CD14-positive monocyte (primary cell): ENCODE measurements at places on chromosomes 7 and 10.

DNA sequence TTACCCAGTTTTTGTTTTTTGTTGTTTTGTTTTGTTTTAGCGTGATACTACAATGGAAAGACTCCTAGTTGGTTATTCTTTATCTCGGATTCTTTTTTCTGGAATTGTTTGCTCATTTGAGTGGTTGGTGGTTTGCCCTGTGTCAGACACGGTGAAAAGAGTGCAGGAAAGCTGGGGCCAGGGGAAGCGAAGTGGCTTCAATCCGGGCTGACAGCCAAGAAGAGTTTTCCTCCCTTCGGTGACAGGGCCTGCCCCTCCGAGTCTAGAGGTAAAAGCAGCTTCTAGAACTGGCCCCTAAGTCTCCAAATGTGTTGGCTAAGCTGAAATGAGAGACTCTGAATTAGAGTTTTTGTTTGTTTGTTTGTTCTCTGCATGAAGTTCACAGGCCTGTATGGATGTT lies 5.7 kb upstream of the AP5Z1 start:
- DNase-seq = no peak

DNA sequence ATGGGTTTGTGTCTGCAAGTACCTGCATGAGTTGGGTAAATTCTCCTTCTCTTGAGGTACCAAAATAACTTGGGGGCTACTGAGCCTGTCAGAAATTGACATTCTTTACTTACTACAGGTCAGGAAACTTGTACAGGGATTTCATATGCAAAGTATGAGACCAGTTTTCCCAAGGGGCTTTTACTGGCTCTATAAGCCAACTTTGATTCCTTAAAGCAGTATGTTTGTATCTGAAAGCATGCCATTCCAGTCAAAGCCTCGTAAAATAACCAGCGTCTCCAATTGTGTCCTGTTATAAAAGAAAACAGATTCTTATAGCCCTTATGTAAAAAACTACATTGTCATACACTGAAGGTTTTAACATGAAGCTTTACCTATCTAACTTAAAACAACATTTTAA lies 90.2 kb downstream of the ZNF467 start:
- DNase-seq = no peak

DNA sequence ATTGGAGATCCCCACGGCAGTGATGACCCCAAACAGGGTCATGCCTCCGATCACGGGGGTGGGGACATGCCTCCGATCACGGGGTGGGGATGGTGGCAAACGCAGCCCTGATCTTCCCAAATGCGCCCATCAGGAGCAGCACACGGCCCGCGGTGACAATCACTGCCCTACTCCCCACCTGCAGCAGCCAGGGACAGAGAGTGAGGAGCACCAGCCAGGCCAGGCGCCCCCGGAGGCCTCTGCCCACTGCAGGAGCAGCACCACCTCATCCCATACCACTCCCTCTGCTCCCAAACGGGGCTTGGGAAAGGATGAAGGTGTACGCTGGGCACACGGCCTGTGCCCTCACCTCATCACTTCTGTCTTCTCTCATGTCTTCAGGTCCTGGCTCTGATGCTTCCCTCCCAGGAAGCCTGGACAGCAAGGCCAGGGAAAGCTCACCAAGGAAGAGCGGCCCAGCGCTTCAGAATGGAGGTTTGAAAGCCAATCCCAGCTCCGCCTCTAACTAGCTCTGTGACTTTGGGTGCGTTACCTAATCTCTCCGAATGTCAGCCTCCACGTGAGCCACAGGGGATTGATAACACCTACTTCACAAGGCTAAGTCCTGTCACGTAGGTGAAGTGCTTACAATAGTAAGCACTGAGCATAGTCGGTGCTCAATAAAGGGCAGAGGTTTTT lies 37.1 kb downstream of the STRA8 start:
- no peak for DNase-seq

DNA sequence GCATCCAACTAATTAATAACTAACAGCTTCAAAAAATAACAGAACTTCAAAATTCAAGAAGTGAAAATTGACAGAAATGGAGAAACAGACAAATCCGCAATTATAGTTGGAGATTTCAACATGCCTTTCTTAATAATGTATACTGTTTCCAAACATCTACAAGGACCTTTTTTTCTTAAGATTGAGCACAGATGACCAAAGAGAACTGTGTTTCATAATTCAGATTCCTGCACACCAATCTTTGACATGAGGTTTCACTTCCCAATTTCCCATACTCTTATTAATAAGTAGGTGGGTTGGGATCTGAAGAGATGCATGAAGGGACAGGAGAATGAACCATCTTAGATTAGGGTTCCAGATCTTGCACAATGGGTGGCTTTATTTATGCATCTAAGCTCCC lies 24.9 kb upstream of the GIMAP7 start:
- peak; percentile 79 for DNase-seq

GRCh38 chr10:118511711-118512110 lies 83.7 kb downstream of the PRLHR start:
- DNase-seq = peak; percentile 74

DNA sequence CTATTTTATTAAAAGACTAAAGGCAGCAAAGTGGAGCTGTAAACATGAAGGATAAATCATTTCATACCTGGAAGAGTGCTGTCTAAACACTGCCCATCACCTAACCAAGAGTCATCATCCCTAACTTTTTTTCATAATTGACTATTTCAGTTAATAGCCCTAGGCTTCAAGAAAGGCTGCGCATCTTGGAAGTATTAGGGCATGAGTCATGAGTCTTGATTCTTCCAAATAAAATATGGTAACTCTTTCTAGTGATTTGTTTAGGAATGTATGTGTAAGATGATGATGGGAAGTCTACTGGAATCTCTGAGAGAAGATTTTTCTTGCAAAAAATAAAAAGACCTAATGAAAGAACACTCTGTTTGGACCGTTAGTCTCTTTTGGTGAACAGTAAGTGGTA lies 207.7 kb upstream of the AHR start:
- DNase-seq = no peak

DNA sequence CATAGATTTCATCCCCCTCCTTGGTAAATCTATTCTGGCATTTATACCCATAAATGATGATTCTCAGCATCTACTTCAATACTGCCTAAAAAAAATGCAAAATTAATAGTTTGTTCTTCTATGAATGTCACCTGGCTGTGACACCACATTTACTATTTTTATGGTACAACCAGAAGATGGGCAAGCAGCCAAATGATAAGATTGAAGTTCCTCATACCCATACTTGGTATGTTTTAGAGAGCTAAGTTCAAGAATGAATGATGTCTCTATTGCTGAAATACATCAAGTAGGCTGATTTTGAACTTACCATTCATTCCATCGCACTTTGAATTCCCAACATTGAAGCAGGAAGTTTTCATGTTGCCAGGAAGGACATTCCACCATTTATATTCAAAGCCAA lies 134.2 kb downstream of the ELAPOR2 start:
- no peak for DNase-seq

DNA sequence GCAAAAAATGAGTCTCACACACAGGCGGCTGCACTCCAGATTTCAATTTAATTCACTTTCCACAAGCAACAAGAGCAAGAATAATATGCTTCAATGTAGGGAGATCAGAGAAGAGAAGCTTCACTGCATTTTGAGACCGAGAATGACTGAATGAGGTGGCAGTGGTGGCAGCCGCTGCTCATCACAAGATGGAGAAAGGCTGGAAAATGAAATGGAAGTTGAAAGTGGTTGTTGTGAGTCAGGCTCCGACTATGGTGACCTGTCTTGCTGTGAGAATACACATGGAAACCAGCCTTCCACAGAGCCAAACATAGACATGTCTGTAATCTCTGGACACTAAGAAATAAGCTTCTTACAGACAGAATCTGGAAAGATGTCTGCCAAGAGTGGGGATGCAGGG lies 499.6 kb upstream of the LRRN3 start:
- DNase-seq = no peak

GRCh38 chr7:41544241-41544640 lies 158.6 kb downstream of the INHBA start:
- no peak for DNase-seq

DNA sequence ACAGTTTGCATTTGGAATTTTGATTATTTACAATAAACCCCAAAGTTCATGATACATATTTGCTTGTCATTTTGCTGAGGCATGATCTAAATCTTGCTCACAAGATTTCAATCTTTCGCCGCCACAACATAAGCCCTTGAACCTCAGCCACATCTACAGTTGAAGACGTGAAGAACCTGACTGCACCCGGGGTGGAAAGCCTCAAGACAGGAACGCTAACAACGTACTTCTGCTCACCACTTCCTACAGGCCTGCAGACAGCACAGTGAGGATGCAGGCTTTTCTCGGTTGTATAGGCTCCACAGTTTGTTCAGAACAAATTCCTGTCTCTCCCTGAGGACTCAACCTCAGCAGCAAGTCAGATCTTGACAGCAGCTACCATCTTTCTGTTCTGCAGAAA lies 393.8 kb upstream of the PRKCQ start:
- no peak for DNase-seq

DNA sequence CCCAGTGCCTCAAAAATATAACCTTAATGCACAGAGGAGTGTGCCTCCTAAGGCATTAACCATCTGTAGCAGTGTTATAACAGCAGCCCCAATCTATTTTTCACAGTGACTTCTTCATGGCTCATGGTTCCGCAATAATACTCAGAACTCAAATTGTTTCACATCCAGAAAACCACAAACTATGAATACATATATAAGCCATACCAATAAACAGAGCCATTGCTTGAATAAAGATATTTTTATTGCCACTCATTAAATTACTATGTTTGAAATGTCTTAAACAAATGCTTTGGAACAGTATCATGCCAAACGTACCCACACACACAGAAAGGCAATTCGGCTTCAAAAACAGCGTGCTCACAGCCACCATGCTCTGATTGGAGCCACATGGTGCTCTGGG lies 629.3 kb upstream of the NRP1 start:
- DNase-seq = no peak

- DNase-seq = no peak
Measured at GRCh38 chr7:114507381-114507780, 92.8 kb downstream of the FOXP2 start.
